Naive thymus-derived CD8-positive, alpha-beta T cell (primary cell): ENCODE measurements at places on chromosomes 3 and 15. TPM values are rescaled to one million over a fixed set of nuclear protein-coding genes. Genes with fewer than 3 reads are reported as not detected.

- no peaks in the 10 kb centered on the region for H3K27me3 ChIP-seq
- H3K4me3 ChIP-seq = no peak overlapping the region
- H3K36me3 ChIP-seq = no peaks in the 10 kb centered on the region
These were observed 48.7 kb downstream of the PPM1L start for GRCh38 chr3:160804762-160805161.

DNA sequence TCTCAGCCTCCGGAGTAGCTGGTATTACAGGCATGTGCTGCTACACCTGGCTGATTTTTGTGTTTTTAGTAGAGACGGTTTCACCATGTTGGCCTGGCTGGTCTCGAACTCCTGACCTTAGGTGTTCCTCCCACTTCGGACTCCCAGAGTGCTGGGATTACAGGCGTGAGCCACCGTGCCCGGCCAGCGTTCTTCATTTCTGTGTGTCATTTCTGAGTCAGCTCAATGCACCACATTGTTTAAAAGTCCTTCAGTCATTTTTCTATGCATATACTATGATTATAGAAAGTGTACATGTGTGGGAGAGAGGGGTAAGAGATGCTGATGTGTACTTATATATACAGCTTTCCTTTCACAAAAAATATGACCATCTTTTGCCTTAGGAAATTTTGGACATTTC, 2.1 kb downstream of the QTRT2 start:
- no peaks in the 10 kb centered on the region for H3K36me3 ChIP-seq
- no peak overlapping the region for H3K27ac ChIP-seq
- H3K27me3 ChIP-seq = no peaks in the 10 kb centered on the region
- H3K4me1 ChIP-seq = peaks cover 61% of the 10 kb centered on the region

DNA sequence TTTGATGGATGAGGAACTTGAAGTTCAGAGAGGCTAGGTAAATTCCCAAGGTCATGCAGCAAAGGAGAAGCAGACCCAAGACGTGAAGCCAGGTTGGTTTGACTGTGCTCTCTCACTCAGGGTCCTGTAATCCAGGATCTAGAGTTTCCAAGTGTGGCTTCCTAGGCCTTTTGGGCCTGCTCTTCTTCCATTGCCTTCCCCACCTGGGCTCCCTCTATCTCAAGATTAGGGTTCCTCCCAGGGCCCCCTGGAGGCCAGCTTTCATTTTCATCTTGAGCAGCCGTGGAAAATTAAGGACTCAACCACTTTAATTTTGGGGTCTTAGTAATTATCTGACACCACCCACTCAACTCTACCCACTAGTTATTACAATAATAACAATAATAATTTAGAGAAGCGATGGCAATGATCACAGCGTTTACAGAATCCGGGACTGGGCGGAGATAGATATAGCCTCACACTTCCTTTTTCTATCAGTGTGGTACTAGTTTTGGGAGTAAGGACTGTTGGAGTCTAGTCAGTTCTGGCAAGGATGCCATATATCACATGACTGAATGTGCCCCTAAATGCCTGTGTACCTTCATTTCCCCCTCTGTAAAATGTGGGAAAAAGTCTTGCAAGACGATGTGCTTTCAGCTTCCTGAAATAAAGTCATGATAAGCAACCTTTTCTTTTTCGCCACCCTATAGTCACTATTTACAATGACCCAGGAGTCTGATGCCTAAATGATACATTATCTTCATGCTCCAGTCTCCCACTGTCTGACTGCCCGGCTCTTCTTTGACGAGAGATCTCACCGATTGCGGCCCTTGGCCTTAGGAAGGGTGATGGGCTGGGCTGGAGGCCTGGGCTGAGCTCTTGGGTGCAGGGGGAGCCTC, 30.2 kb upstream of the MAGEF1 start:
- no peak overlapping the region for H3K4me3 ChIP-seq
- DNase-seq = no peak
- no peaks in the 10 kb centered on the region for H3K4me1 ChIP-seq
- no peaks in the 10 kb centered on the region for H3K36me3 ChIP-seq

DNA sequence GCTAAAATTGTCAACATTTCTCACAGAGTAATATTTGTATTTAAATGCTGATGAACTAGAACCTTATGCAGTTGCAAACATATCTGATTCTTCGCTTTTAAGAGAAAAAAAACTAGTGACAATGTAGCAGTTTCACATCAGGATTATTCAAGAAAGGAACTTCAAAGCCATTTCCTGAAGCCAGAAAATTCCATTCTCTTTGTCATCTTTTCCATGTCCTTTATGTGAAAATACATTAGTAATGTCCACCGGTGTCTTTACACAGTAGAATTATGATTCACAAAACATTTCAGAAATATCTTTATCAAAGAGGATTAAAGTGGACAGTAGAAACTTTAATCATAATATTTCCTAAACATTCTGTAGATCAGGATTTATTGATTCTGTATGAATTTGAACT, 12.7 kb upstream of the LXN start:
- H3K4me1 ChIP-seq = no peaks in the 10 kb centered on the region
- H3K4me3 ChIP-seq = no peak overlapping the region
- no peak overlapping the region for H3K27ac ChIP-seq
- no peak for DNase-seq
- H3K27me3 ChIP-seq = no peaks in the 10 kb centered on the region
- H3K36me3 ChIP-seq = peaks cover 66% of the 10 kb centered on the region

GRCh38 chr3:132014105-132014504, 20.7 kb downstream of the CPNE4 start:
- no peak overlapping the region for H3K4me3 ChIP-seq
- H3K36me3 ChIP-seq = no peaks in the 10 kb centered on the region
- no peaks in the 10 kb centered on the region for H3K4me1 ChIP-seq
- H3K27ac ChIP-seq = no peak overlapping the region

DNA sequence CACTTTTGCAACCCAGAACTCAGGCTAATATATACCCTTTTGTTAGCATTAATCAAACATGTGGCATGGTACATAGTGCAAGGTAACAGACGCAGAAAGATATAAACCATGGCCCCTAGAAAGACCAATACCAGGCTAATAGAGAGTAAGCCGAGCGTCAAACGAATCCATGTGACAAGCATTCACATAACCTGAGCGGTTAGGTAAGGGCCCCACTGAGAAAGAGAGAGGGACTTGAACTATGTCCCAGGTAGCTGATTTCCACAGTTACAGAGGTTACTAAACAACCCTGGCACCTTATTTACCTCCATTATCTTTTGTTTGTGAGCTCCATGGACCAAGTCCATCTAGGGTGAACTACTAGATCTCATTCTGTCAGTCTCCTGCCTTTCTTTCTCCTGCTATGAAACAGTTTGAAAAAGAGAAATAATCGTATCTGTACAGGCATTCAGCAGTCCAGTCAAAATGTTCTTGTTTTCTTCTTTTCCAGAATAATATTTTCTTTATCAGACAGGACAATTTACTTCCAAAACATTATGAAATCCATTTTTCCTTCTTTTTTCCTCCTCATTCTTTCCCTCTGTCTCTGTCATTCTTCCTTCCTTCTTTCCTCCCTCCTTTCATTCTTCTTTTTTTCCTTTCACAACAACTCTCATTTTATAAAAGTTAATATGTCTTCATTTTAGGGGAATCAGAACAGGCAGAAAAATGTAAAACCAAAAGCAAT, 30.5 kb upstream of the TNFSF10 start:
- peaks cover 10% of the 10 kb centered on the region for H3K4me1 ChIP-seq
- DNase-seq = no peak
- H3K27me3 ChIP-seq = no peaks in the 10 kb centered on the region
- H3K27ac ChIP-seq = no peak overlapping the region
- no peaks in the 10 kb centered on the region for H3K36me3 ChIP-seq
- no peak overlapping the region for H3K4me3 ChIP-seq

GRCh38 chr3:127427156-127427555, 139.3 kb upstream of the PRR20G start:
- H3K4me3 ChIP-seq = no peak overlapping the region
- no peaks in the 10 kb centered on the region for H3K36me3 ChIP-seq
- no peaks in the 10 kb centered on the region for H3K4me1 ChIP-seq
- peaks cover 38% of the 10 kb centered on the region for H3K27me3 ChIP-seq

GRCh38 chr3:173258697-173259096, 117.7 kb upstream of the SPATA16 start:
- H3K27ac ChIP-seq = no peak overlapping the region
- no peaks in the 10 kb centered on the region for H3K36me3 ChIP-seq
- no peaks in the 10 kb centered on the region for H3K4me1 ChIP-seq
- DNase-seq = no peak

DNA sequence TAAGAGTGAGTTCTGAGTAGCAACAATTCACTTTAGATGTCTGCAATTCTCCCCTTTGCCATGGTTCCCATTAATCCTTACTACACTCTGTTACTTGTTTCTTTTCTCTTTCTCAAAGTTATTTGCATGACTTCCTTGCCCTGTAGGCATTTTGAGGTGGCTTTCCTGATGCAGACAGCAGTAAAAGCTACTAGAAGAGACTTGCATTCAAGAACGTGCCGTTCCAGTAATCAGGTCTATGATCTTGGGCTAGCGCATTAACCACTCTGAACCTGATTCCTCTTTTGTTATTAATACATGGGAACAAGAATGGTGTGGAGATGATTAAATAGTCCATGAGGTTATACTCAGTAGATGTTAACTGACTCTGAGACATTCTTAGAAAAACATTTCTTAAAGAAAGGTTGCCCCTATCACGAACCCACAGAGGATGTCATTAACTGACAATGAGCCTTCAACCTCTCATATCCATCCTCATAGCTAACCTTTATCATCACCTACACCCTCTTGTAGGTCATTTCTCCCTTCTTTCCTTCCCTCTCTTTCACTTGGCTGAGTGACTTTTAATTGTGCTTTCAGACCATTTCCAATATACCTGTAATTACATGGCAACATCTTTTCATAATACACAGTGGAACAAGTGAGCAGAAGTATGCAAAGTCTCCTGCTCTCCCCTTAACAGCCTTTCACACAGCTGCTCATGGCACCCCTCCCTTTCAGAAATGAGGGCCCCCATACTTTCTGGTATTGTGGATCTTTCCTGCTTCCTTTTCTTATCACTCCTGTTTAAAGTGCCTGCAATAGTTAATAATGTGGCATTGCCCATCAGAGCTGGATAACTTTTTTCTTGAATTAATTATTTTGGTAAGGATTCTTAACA, 175.9 kb downstream of the CHST2 start:
- no peak overlapping the region for H3K27ac ChIP-seq
- H3K4me3 ChIP-seq = no peak overlapping the region
- no peaks in the 10 kb centered on the region for H3K27me3 ChIP-seq
- H3K4me1 ChIP-seq = peaks cover 25% of the 10 kb centered on the region
- no peak for DNase-seq

DNA sequence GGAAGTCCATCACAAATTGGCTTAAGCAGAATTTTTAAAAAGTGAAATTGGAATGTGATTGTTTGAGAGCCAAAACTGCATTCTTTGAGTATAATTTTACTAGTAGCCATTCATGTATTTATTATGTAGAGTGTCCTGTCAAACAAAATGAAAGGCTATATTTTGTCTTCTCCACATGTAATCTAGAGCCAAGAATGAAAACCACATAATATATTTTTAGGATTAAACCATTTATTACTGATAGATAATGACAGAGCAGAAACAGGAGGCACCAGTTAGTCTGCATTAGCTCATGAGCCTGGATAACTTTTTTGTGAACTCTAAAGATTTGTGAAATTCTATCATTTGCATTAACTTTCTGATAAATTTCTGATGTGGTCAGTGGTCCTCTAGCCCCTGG, 130.2 kb downstream of the FILIP1L start:
- no peak for DNase-seq
- H3K4me1 ChIP-seq = no peaks in the 10 kb centered on the region

DNA sequence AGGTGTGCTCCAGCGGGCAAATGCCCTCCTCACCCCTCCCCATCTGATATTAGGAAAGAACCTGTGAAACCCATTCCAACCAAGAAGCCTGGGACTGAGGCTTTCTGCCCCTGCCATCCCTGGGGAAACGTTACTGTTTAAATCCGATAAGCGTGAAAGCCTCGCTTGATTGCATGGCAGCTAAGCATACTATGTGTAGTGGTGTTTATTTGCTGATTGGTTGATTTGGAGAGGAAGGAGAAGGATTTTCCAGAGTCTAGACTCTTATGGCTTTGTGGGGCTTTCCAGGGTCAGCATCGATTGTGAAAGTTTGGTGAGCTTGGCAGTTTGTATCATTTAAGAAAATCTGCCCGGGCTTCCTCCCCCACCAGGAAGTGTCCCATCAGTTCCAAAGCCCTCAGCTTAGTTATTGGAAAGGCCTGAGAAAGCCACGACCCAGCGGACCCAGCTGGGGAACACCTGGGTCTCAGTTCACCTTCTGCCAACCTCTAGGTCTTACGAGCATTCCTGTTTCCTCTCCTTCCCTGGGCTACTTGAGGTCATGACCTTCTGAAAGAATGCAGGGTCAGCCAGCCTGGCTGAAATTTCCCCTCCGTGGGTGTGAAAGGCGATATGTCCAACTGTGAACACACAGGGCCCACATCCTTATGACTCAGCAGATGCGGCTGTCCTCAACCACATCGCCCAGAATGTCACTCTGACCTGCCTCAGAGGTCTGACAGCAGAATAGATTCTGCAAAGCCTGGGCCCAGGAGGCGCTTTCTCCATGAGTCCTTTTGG, 62.8 kb upstream of the HERC1 start:
- no peaks in the 10 kb centered on the region for H3K36me3 ChIP-seq
- peak overlapping the region; percentile 84 for H3K27ac ChIP-seq

GRCh38 chr3:125143982-125144652, 68.4 kb downstream of the SLC12A8 start:
- H3K27me3 ChIP-seq = no peaks in the 10 kb centered on the region
- no peak overlapping the region for H3K27ac ChIP-seq
- no peak overlapping the region for H3K4me3 ChIP-seq
- peaks cover 44% of the 10 kb centered on the region for H3K4me1 ChIP-seq
- no peaks in the 10 kb centered on the region for H3K36me3 ChIP-seq

- no peak overlapping the region for H3K27ac ChIP-seq
- peaks cover 5% of the 10 kb centered on the region for H3K36me3 ChIP-seq
- H3K4me1 ChIP-seq = peaks cover 31% of the 10 kb centered on the region
- no peaks in the 10 kb centered on the region for H3K27me3 ChIP-seq
- H3K4me3 ChIP-seq = no peak overlapping the region
These were observed 47.0 kb downstream of the MYO9A start for GRCh38 chr15:72070817-72071447.

DNA sequence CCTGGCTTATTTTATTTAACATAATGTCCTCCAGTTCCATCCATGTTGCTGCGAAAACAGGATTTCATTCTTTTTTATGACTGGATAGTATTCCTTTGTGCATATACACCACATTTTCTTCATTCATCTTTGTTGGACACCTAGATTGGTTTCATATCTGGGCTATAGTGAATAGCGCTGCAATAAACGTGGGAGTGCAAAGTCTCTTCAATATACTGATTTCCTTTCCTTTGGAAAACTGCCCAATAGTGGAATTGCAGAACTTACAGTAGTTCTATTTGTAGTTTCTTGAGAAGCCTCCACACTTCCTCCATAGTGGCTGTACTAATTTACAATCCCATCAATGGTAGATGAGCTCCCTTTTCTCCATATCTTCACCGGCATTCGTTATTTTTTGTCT, 72.5 kb upstream of the KLHL25 start:
- H3K36me3 ChIP-seq = no peaks in the 10 kb centered on the region
- no peak overlapping the region for H3K4me3 ChIP-seq
- DNase-seq = no peak
- H3K27ac ChIP-seq = no peak overlapping the region
- H3K27me3 ChIP-seq = peaks cover 24% of the 10 kb centered on the region

- H3K4me3 ChIP-seq = no peak overlapping the region
- H3K27ac ChIP-seq = no peak overlapping the region
- no peak for DNase-seq
- H3K4me1 ChIP-seq = no peaks in the 10 kb centered on the region
- no peaks in the 10 kb centered on the region for H3K27me3 ChIP-seq
These were observed 627.1 kb downstream of the MCTP2 start for GRCh38 chr15:94858449-94858848.

The GBE1 gene
- 9.0 TPM for total RNA-seq

The SAMMSON gene
- not detected for total RNA-seq

The GUCA1C gene
- not detected for total RNA-seq

The ZNF860 gene
- 2.1 TPM for total RNA-seq

The GP5 gene
- total RNA-seq = 12.8 TPM
